ENCODE measurements at places on chromosomes 13 and 19. TPM values are rescaled to one million over a fixed set of nuclear protein-coding genes. Genes with fewer than 3 reads are reported as not detected.
A peak's percentile ranks its signal among the peaks of the same experiment; 100 is the strongest.

- DNase-seq, result no peak
Observed at GRCh38 chr19:29285187-29285687, 72.3 kb upstream of the UQCRFS1 start.

DNA sequence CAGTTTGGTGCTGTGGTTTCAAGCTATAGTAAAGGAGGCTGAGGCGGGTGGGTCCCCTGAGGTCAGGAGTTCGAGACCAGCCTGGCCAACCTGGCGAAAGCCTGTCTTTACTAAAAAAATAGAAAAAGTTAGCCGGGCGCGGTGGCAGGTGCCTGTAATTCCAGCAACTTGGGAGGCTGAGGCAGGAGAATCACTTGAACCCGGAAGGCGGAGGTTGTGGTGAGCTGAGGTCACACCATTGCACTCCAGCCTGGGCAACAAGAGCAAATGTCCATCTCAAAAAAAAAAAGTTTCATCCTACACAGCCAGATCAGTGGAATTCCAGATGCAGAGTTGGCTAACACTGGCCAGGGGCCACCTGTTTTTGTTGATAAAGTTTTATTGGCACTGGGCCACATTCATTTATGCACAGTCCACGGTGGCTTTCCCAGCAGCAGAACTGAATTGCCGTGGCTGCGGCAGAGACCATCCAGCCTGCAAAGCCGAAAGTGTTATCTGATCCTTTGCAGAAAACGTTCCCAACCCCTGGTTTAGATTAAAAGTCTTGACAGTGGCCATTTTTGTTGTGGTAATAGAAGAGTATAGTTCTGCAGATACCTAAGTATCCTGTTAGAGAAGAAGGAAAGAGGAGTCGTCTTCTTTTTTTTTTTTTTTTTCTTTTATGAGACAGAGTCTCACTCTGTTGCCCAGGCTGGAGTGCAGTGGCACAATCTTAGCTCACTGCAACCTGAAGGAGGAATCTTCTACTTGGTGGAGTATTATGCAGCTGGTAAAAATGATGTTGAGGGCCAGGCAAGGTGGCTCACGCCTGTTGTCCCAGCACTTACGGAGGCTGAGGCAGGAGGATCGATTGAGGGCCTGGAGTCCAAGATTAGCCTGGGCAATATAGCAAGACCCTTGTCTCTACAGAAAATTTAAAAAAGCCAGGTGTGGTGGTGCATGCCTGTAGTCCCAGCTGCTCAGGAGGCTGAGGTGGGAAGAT lies 8.7 kb downstream of the NCLN start:
- no peak for DNase-seq

- peak; percentile 64 for DNase-seq
Observed at GRCh38 chr13:79782541-79783205, 301.7 kb downstream of the NDFIP2 start.

- no peak for DNase-seq
Observed at GRCh38 chr19:41928754-41929535, 696 bp upstream of the ERFL start.

DNA sequence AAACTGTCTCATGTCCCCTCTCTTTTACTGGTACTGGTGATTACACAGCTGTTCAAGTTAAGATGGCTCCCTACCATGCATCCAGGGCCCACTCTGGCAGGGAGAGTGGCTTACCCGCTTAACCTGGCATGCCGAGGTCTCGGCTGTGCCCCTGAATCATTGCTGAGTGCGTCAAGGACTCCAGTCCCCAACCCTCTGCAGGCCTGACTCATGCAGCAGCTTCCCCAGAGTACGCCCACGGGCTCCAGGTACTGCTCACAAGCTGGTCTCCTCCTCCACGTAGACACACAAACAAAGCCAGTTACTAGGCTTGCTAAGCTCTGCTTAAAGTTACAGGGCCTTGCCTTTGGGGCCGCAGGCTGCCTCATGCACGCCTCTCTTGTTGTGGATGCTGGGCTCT lies 447.4 kb downstream of the COG6 start:
- no peak for DNase-seq

DNA sequence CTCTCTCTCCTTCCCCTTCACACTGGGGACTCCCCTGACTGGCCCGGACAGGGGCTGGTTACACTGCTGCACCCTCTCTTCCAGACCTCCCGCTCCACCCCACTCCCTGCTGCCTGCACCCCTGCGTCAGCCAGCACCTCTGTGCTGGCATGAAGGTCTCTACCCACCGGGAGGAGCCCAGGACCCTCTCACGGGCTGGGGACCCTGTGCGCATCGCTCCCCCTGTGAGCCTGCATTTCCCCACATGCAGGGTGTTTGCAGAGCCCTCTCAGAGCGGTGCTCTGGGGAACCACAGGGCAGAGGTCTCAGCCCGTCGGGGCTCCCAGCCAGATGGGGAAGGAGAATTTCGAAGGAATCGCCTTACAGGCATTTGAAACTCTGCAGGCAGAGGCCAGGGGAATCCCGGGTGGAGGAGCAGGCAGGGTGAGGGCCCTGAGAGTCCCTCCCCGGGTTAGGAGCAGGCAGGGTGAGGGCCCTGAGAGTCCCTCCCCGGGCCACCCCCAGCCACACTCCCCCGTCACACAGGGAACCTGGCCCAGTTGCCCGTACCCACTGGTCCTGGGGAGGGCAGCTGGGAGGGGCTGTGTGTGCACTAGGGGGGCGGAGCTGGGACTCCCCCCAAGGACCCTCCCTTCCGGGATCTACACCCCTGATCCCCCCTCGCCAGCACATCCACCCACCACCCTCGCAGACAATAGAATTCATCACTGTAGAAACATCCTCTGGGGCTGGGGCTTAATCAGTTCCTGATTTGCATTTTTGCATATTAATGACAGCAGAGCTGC lies 16.3 kb upstream of the TCF3 start:
- DNase-seq, result no peak

N4BP2L1 gene
- 16.2 TPM for polyA plus RNA-seq

NLRP4 gene
- not detected for polyA plus RNA-seq
